ENCODE measurements at places on chromosomes 3 and 15.

GRCh38 chr3:139633511-139633910 lies 44.3 kb downstream of the NMNAT3 start:
- DNase-seq: no peak

- no peak for DNase-seq
Observed at GRCh38 chr3:194935061-194935460, 249.4 kb downstream of the FAM43A start.

DNA sequence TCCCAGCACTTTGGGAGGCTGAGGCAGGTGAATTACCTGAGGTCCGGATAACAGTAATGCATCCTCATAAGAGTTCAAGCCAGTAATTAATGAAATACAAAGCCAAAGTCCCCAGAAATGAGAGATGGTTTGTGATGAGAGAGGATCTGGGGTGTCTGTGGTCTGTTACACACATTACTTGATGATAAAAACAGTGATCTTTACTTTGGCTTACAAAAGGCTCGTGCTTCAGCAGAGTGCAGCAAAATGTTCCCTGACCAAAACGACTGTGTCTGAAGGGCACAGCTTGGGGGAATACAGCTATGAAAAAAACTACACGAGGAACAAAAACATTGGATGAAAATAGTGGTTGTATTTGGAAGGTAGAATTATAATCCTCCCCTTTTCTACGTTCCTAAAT lies 40.9 kb downstream of the CRTC3 start:
- DNase-seq: no peak

GRCh38 chr3:65628978-65629377 lies 409.7 kb downstream of the MAGI1 start:
- DNase-seq: no peak

DNA sequence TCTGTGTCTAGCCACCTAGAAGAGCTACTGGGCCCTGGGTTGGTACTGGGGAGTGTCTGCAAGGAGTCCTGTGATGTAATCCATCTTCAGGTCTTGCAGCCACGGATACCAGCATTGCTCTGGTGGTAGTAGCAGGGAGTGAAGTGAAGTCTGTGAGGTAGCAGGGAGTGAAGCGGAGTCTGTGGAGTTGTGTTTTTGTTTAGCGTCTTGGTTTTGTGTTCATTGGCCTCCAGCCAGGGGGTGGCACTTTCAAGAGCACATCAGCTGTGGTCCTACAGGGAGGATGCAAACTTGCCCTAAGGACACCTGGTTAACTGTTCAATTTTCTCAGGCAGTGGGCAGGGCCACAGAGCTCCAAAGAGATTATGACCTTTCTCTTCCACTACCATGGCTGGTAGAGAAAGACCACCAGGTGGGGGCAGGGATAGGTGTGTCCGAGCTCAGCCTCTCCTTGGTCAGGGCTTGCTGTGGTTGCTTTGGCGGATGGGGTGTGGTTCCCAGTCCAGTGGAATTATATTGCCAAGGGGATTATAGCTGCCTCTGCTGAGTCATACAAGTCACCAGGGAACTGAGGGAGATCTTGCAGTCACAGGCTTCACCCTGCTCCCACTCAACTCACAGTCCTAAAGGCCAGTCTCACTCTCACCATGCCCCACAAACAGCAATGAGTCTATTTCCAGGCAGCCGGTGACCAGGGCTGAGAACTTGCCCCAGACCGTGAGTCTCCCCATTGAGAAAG lies 424.7 kb downstream of the ZBBX start:
- DNase-seq: no peak

DNA sequence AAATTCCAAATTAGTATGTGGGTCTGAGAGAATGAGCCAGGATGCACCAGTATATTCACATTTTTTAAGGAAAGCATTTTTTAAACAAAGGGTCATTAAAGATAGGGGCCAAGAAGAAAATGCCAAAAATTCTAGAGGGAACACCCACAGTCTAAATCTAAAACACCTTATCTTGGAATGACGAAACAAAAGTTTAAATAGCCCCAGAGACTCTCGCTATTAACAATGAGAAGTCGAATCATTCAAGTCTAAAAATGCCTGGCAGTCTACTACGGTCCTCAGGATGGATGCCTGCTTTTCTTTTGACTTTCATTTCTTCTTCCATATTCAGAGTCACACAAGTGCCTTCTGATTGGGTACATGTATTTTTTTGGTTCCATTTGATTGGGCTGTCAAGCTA lies 66.3 kb downstream of the SSUH2 start:
- no peak for DNase-seq

DNA sequence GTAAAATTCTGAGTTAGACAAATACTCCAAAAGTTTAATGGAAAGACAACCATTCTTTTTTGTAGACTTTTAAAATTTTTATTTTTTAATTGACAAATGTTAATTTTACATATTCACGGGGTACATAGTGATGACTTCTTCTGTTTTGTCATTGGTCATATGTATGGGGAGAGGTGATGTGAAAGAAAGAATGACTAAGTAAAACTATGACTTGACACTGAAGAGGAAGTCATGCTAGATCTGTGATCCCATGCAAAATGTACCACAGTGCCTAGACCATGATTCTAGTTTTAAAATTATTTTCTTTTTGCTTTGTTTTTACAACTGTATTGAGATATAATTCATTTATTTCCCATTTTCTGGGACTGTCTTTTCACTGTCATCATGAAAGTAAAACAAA lies 281.6 kb downstream of the MBNL1 start:
- no peak for DNase-seq

GRCh38 chr3:90121326-90121725 lies 1013.9 kb downstream of the EPHA3 start:
- DNase-seq: no peak

- DNase-seq: no peak
Observed at GRCh38 chr3:111872979-111873378, 13.9 kb downstream of the PHLDB2 start.

DNA sequence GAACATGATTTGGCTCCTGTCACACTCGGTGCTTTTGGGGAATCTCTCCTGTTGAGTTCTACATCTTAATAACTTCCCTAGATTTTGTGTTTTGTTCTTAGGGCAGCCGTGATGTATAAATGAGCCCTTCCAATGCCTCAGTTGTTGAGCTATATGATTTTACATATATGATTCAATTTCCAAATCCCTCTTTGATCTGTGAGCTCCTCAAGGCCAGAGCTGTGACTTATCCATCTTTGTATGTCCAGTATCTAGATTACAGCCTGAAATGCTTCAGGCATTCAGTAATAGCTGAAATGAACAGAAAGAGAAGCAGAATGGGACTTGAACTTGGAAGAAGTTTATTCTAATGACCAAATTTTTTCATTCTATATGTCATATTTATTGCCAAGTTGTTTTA lies 26.6 kb downstream of the CGGBP1 start:
- DNase-seq: no peak

GRCh38 chr15:62929000-62929357 lies 113.6 kb upstream of the TPM1 start:
- no peak for DNase-seq

DNA sequence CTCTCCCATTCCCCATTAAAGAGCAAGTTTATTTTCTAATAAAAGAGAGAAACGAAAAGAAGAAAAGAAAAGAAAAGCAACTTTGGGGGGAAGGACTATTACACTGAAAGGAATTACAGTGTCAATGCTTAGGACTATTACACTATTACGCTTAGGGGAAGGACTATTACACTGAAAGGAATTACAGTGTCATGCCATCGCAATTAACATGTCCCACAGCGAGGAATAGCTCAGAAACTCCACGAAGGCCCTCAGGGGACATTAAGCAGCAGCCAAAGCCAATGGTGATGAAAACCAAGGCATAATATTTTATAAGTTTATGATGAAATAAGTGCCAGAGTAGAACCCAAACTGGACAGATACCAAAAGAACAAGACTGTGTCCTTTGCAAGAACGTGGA lies 22.1 kb upstream of the DET1 start:
- DNase-seq: no peak

DNA sequence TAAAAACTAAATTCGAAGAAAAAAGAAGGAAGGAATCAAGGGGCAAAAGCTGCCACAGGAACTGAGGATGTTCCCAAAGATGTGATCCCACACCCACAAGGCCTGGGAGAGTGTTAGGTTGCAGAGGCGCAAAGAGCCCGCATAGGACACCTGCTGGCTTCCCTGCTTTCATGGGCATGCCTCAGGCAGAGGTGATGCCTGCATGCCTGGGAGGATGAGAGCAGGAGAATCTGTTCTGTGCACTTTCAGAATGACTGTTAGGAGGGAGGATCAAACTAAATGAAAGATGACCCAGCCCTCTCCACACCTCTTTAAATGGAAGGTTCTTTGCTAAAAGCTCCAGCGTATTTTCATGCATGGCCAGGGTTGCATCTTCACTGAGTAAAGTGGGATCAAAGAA lies 162.4 kb downstream of the PLCL2 start:
- DNase-seq: no peak

DNA sequence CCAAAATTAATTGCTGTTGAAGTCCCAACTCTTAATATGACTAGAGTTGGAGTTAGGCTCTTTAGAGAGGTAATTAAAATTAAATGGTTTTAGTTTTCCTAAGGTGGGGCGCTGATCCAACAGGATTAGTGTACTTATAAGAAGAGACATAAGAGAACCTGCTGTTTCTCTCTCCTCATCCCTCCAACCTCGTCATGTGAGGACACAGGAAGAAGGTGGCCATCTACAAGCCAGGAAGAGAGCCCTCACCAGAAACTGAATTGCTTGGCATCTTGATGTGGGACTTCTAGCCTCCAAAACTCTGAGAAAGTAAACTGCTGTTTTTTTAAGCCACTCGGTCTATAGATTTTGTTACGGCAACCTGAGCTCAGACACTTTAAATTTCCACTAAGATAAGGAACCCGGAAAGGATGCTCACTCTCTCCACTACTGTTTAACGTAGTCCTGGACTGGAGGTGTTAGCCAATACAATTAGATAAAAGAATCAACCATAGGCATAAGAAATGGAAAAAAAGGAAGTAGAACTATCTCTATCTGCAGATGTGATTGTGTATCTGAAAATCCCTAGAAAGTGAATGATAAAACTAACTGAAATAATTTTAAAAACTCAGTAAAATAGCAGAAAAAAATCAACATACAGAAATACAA lies 26.8 kb downstream of the DCBLD2 start:
- DNase-seq: no peak

GRCh38 chr15:48557335-48557734 lies 88.2 kb downstream of the FBN1 start:
- DNase-seq: no peak

DNA sequence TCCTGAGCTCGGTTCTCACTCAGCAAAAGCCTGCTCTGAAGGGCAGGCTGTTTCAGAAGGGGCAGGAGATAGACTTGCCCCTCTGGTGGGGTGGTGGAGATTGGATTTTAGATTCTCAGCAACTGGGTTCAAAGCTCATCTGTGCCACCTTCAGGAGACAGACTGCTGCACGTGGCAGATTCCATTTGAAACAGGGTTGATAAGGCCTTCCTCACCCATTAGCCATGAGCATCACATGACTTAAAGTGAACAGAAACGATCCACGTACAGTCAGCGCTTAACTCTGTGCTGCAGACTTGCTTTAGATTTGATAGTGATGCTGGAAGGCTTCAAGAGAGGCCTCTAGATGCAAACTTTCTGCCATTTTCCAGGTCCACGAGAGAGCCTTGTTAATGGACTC lies 35.0 kb upstream of the MGLL start:
- DNase-seq: no peak

DNA sequence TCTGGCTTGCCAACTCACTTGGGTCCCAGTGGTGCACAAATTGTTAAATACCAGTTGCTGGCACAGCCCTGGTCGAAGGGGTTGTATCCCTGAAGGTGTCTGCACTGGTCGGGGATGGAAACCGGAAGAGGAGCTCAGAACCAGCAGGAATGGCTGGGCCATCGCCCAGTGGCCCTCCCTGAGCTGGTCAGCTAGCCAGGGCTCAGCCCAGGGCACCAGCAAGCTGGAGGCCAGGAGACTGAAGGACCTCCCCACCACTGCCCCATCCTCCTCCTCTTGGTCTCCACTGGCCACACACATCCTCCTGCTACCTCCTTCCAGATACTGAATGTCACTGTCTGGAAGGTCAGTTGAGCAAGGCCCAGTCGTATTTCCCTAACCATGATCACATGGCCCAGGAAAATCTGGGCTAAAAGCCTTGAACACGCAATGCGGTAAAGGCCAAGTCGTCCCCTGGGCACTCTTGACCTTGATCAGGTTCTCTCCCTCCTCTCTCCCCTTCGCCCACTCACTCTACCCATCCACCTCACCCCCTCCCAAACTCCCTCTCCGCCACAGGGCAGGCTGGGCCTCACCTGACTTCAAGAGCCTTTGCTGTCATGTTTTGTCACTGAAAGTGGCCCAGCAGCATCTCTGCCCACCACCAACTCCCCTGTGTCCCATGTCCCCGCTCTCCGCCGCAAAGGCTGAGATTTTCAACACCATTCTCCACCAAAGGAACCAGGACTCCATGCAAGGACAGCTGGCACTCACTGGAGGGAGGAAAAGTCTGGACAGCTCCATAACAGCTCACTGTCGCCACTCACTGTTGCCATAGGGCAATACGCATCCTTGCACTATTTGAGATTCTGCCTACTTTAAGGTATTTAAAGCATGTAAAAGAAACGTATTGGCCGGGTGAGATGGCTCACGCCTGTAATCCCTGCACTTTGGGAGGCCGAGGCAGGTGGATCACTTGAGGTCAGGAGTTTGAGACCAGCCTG lies 12.1 kb downstream of the ZDHHC19 start:
- no peak for DNase-seq

- no peak for DNase-seq
Observed at GRCh38 chr3:186109897-186110803, 1.3 kb upstream of the ETV5 start.

- DNase-seq: no peak
Observed at GRCh38 chr3:193782276-193782647, 189.3 kb downstream of the OPA1 start.

DNA sequence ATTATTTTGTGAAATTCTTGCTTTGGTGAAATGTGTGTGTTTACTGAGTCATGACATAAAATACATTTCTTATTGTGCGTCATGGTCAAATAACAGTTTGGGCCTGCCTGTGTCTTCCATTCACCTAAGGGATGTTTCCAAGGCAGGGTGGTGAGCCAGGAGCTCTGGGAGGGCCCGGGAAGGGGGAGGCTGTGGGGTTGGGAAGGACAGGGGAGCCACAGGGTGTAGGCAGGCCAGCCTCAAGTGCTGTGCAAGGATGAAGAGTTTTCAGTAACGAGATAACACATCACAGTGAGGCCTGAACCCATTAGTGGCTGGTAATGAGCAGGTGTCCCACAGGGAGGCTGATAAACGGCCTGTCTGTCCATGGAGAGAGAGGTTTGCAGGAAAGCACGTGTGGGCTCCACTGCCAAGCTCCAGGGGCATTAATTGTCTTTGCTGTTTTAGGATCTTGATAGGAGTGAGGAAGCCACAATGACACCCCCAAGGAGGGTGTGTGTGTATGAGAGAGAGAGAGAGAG lies 35.6 kb upstream of the SEC13 start:
- DNase-seq: no peak

DNA sequence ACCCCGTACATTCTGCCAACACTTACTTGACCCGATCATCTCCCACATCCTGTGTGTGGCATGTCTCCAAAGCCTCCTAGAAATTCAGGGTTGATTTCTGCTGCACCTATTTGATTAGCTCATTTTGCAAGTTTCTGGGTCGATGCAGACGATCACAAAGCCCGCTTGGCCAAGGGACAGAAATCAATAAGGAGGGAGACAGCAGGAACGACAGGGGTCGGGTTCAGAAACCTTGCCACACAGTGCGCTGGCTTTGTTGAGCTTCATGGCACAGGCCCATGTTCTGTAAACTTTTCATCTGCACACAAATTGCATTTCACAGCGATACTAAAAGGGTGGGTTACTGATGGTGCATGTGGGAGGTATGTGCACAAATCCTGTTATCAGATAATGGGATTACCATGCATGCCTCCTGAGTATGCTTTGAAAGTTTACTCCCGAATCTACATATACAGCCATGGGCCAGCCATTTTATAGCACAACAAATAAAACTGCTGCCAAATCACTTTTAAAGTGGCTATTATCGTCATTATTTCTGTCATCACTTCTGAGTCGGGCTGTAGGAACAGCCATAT lies 95.9 kb upstream of the ATP11B start:
- DNase-seq: no peak

Measured in activated T-cell treated with anti-CD3 and anti-CD28 coated beads, Interleukin-2, amount 50 U/mL, for 72 hours (primary cell).